ENCODE measurements at places on chromosomes 3 and 15. TPM values are rescaled to one million over a fixed set of nuclear protein-coding genes. Genes with fewer than 3 reads are reported as not detected.

GRCh38 chr3:151558661-151559060 lies 97.8 kb upstream of the IGSF10 start:
- no peak for DNase-seq

- DNase-seq = no peak
Observed at GRCh38 chr3:133955892-133956291, 60.2 kb upstream of the RAB6B start.

- DNase-seq = no peak
Observed at GRCh38 chr3:48268936-48269561, 28.1 kb downstream of the ZNF589 start.

GRCh38 chr3:153752405-153753027 lies 368.7 kb upstream of the ARHGEF26 start:
- DNase-seq = no peak

The COL8A1 gene
- polyA plus RNA-seq = 7.8 TPM

The SENP5 gene
- polyA plus RNA-seq = 20.0 TPM

The GATA2 gene
- polyA plus RNA-seq = 36.4 TPM
